Activated naive CD4-positive, alpha-beta T cell treated with anti-CD3 and anti-CD28 coated beads for 36 hours (primary cell): ENCODE measurements at places on chromosomes 3 and 15. TPM values are rescaled to one million over a fixed set of nuclear protein-coding genes. Genes with fewer than 3 reads are reported as not detected.

The SI gene
- not detected for total RNA-seq

The COL8A1 gene
- 0.07 TPM for total RNA-seq

- peaks cover 34% of the 10 kb centered on the region for H3K27me3 ChIP-seq
- DNase-seq = no peak
- H3K27ac ChIP-seq = no peak overlapping the region
- H3K4me1 ChIP-seq = peaks cover 11% of the 10 kb centered on the region
Measured at GRCh38 chr3:126181398-126181725, 976 bp upstream of the ALDH1L1 start.

- no peak overlapping the region for H3K27ac ChIP-seq
- H3K27me3 ChIP-seq = no peaks in the 10 kb centered on the region
- H3K4me3 ChIP-seq = no peak overlapping the region
- peaks cover 23% of the 10 kb centered on the region for H3K36me3 ChIP-seq
- no peak for DNase-seq
- H3K4me1 ChIP-seq = peaks cover 27% of the 10 kb centered on the region
Measured at GRCh38 chr3:155891321-155891720, 20.9 kb downstream of the GMPS start.

The PYGO1 gene
- total RNA-seq = not detected

DNA sequence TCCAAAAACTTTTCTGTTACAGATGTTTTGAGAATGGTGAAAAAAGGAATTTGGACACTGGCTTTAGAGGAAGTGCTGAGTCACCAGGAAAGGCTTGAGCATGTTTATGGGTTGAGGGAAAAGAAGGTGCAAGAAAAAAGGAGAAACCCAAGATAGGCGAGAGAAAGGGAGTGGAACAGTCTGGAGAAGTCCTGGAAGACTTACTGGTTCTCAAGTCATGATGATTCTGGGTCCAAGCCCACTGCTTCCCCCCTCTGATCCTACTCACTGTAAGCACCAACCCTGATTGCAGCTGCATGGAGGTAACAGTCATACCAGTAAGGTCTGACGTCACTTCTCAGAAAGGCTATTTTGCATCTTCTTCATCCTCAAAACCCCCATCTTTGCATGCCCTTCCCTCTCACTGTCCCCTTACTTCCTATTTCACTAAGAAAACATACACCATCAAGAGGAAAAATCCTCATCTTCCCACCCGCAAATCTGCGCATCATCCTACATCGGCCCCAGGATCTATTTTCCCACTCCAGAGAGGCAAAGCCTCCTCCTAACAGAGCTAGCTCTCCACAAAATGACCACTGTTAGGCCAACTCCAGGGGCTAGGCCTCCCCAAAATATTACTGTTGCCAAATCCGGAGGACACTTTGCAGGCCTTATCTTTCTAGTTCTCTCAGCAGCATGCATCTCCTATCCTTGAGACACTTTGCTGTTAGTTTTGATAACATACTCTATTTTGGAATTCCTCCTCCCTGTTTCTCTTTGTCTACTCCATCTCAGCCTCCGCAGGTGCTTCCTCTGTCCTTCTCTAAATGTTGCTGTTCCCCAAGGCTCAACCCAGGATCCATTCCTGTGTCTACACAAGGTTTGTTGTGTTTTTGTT, 3.2 kb upstream of the ATP13A3 start:
- H3K4me3 ChIP-seq = peak overlapping the region; percentile 26
- DNase-seq = peak; percentile 59
- peak overlapping the region; percentile 54 for H3K27ac ChIP-seq
- H3K36me3 ChIP-seq = peaks cover 15% of the 10 kb centered on the region
- H3K4me1 ChIP-seq = peaks cover 34% of the 10 kb centered on the region

GRCh38 chr3:52197842-52198625, at the start of gene ALAS1:
Gene ALAS1 (plus strand): TSS chr3:52198160. CDS start chr3:52199242, 1,082 bp downstream.
- H3K27me3 ChIP-seq = no peaks in the 10 kb centered on the region
- peak within 1 kb of the TSS; percentile 92 for H3K4me3 ChIP-seq
- peaks cover 56% of the 10 kb centered on the region for H3K4me1 ChIP-seq
- peak; percentile 94 for DNase-seq
